Activated naive CD8-positive, alpha-beta T cell treated with anti-CD3 and anti-CD28 coated beads, Interleukin-2, amount 10 ng/mL, durations not matched to agents 7 days and 5 days (primary cell): ENCODE measurements at places on chromosomes 16 and 17. TPM values are rescaled to one million over a fixed set of nuclear protein-coding genes. Genes with fewer than 3 reads are reported as not detected.

Gene MMP28
- 0.45 TPM for total RNA-seq

Gene USP10
- 75.8 TPM for total RNA-seq

Gene SULT1A2
- 1.0 TPM for total RNA-seq

Gene MAPT
- total RNA-seq = 0.74 TPM

Gene KRTAP2-1
- total RNA-seq = not detected

Gene SOX8
- 0.50 TPM for total RNA-seq

Gene MARF1
- 114 TPM for total RNA-seq

Gene SLC6A2
- total RNA-seq = not detected

Gene ALOX12B
- total RNA-seq = 0.65 TPM

Gene HCRT
- total RNA-seq = not detected

Gene SMIM36
- not detected for total RNA-seq

Gene CD300H
- not detected for total RNA-seq

Gene GJC1
- 1.0 TPM for total RNA-seq

Gene FOXC2
- not detected for total RNA-seq

Gene PRSS22
- total RNA-seq = not detected

Gene MT1G
- total RNA-seq = 4.0 TPM

Gene MMD
- total RNA-seq = 40.6 TPM

Gene DNAAF8
- 0.23 TPM for total RNA-seq

Gene DPH1
- 46.4 TPM for total RNA-seq

Gene RGS9
- total RNA-seq = 2.8 TPM

Gene SCIMP
- 0.33 TPM for total RNA-seq

Gene KRTAP9-4
- total RNA-seq = not detected

Gene CCL16
- total RNA-seq = not detected

Gene SMURF2
- total RNA-seq = 27.0 TPM

Gene RBFOX1
- total RNA-seq = not detected

Gene BIRC5
- total RNA-seq = 65.2 TPM

Gene PGP
- 23.2 TPM for total RNA-seq
